ENCODE measurements at places on chromosomes 11 and 22.

- DNase-seq = no peak
Measured at GRCh38 chr11:121999651-122000050, 116.4 kb downstream of the BLID start.

DNA sequence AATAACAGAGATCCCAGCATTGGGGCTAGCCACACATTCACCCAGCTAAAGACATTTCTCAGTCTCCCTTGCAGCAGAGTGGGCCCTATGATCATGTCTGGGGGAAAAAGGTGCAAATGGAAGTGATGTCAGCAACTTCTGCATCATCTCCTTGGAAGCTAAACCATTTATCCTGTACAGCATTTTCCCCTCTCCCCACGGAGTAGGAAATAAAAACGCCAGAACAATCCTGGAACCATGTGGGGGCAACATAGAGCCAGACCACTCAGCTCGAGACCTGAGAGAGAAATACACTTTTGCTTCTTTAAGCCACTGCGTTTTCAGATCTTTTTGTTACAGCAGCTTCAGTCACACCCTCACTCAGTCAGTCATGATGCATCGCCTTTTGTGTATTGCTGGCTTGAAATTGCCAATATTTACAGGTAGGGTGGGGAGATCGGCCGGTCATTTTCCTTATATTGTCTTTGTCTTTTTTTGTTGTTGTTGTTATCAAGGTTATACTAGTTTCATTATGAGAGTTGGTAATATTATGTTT is 9.1 kb upstream of the RAC2 start:
- DNase-seq = no peak

- DNase-seq = no peak
Measured at GRCh38 chr11:105458071-105458470, 151.8 kb upstream of the GRIA4 start.

GRCh38 chr11:67463186-67463585 is 5.9 kb downstream of the TMEM134 start:
- DNase-seq = no peak

DNA sequence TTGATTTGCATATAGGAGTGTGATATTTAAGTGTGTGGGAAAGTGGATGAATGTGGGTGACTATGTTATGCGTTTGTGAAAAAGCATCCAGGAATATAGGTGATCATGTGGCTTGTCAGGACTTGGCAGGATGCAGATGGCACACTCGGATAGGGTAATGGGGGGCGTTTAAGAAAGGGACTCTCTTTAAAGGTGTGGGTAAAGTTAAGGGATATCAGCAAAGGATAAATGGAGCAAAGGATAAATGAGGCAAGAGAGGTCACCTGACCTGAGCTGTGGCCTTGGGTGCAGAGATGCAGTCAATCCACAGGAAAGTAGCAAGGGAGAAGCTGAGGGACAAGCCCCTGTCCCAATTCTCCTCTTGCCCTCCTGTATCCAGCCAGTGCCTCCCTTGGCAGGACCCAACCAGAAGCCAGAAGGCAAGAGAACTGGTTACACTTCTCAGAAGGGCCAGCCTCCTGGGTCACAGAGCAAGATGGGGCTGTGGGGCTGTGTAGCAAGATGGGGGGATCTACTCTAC is 47.5 kb upstream of the GRAMD1B start:
- DNase-seq = peak; percentile 6

All from stimulated activated CD4-positive, alpha-beta T cell treated with anti-CD3 and anti-CD28 coated beads, Interleukin-4, amount 100 ng/mL, for 24 hours (primary cell).